ENCODE measurements at places on chromosomes 3 and 15. TPM values are rescaled to one million over a fixed set of nuclear protein-coding genes. Genes with fewer than 3 reads are reported as not detected.

Gene CAMK1
- 3.1 TPM for total RNA-seq

Gene TTC21A
- total RNA-seq = 9.0 TPM

Gene CLRN1
- not detected for total RNA-seq

Gene SELENOS
- total RNA-seq = 28.6 TPM

Gene UBA7
- 48.6 TPM for total RNA-seq

Gene PP2D1
- not detected for total RNA-seq

Gene APOD
- total RNA-seq = not detected

Gene LOXL1
- total RNA-seq = 35.8 TPM

Gene WDR76
- 15.7 TPM for total RNA-seq

Gene ILDR1
- total RNA-seq = 5.1 TPM

Gene FRMD5
- 6.5 TPM for total RNA-seq

Gene IL17RC
- total RNA-seq = 45.0 TPM

Gene GPD1L
- 11.2 TPM for total RNA-seq

Gene BBX
- 92.5 TPM for total RNA-seq

Gene PCOLCE2
- total RNA-seq = 2.5 TPM

Gene GABRG3
- total RNA-seq = not detected

Gene THBS1
- total RNA-seq = 406 TPM

Gene MFSD1
- total RNA-seq = 31.0 TPM

Gene PTX3
- total RNA-seq = 0.59 TPM

Gene VGLL3
- total RNA-seq = 26.8 TPM

Gene CCNB2
- 99.2 TPM for total RNA-seq

Gene ADPGK
- total RNA-seq = 48.6 TPM

Gene SLC12A1
- total RNA-seq = not detected

Gene CPNE9
- not detected for total RNA-seq

Gene CHRD
- not detected for total RNA-seq

Gene CDHR4
- total RNA-seq = 2.0 TPM

Gene LDHAL6B
- total RNA-seq = not detected

Gene TPRG1
- total RNA-seq = 1.9 TPM

Gene ESYT3
- total RNA-seq = 6.4 TPM

Data from PC-9 (cell line).